ENCODE measurements at places on chromosomes 12 and 14. TPM values are rescaled to one million over a fixed set of nuclear protein-coding genes. Genes with fewer than 3 reads are reported as not detected.

GRCh38 chr14:51780741-51781140 is 79.7 kb upstream of the GNG2 start:
- peak; percentile 25 for DNase-seq
- H3K36me3 ChIP-seq = no peaks in the 10 kb centered on the region
- peaks cover 3% of the 10 kb centered on the region for H3K4me1 ChIP-seq
- H3K27ac ChIP-seq = no peak overlapping the region
- no peaks in the 10 kb centered on the region for H3K27me3 ChIP-seq

- H3K4me3 ChIP-seq = no peak overlapping the region
- H3K27ac ChIP-seq = no peak overlapping the region
- peak; percentile 24 for DNase-seq
- no peaks in the 10 kb centered on the region for H3K4me1 ChIP-seq
- H3K27me3 ChIP-seq = no peaks in the 10 kb centered on the region
Observed at GRCh38 chr14:100103250-100104005, 38.2 kb downstream of the EVL start.

DNA sequence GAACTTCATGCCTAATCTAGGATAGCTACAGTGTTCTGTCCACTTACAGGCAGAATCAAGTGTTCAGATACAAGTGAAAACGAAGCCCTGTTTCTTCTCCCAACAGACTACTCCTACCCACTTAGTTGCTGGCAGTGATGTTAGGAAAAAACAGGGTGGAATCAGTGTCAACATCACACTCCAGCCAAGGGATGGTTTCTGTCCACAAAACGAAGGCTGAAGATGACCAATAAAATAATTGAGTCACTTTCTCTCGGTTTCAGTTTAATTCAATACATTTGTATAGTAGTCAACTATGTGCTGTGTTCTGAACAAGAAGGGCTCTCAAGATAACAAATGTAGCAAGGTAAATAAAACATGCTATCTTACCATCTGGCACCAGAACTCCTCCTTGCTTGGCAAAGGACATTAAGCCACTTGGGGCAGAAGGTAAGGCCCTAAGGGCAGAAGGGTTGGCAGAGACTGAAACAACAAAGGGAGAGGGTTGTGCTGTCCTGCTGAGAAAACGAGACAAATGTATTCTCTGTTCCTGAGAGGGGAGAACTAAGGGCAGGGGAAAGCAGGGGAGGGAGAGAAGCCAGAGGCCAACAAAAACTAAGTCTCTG is 393.6 kb downstream of the DPF3 start:
- H3K4me1 ChIP-seq = no peaks in the 10 kb centered on the region
- no peak for DNase-seq
- H3K4me3 ChIP-seq = no peak overlapping the region
- no peaks in the 10 kb centered on the region for H3K36me3 ChIP-seq
- 0 out of 2 replicates have a peak, but pooled peaks cover 3% of the 10 kb centered on the region for H3K27me3 ChIP-seq

DNA sequence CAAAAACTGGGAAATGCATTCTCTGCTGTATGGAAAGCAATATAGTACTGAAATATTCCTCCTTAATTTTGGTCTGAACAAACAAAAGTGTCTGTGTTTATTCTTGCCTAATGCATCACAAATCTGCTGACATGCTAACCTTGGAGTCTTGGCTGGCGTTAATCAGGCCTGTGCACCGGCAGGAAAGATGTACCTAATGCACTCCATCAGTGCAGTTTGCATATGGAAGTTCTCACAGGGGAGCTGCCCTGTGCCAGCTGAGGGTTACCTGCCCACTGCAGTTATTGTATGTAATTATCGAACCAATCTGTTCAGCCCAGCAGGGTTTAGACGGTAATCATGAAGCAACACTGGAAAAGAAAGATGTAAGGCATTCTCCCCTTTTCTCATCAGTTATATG is 76.9 kb downstream of the VRK1 start:
- H3K4me3 ChIP-seq = no peak overlapping the region
- peaks cover 2% of the 10 kb centered on the region for H3K36me3 ChIP-seq
- no peak overlapping the region for H3K27ac ChIP-seq
- no peak for DNase-seq

Gene PPP4R4
- total RNA-seq = 1.00 TPM

DNA sequence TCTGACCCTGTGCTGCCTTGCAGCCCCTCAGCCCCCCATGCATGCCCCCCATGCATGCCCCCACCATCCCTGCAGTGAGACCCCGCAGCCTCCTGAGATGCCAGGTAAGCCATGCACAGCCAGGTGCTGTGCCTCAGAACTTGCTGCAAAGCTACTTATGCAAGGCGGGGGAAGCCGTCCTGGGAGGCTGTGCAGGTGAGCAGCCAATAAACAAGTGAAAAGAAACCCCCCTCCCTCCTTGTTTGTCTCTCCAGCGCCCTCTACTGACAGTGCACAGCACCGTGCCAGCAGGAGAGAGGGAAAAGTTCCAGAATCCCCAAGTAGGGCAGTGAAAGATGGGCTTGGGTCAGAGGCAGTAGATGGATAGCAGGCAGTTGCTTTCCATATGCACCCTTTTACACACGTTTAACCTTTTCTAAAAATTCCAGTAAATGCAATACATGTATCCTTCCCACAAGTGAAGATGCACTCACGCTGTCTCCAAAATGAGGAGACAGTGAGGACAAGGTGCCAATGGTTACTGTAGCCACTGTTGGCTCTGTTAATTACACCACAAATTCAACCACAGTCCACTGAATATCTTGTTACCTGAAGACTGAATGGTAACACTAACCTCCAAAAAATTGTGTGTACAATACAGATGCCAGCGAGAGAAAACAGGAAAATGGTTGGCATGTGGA is 18.0 kb downstream of the TNFAIP2 start:
- H3K4me1 ChIP-seq = peaks cover 39% of the 10 kb centered on the region
- no peak for DNase-seq
- H3K27ac ChIP-seq = no peak overlapping the region
- H3K4me3 ChIP-seq = no peak overlapping the region

Gene KRT6B
- total RNA-seq = not detected

DNA sequence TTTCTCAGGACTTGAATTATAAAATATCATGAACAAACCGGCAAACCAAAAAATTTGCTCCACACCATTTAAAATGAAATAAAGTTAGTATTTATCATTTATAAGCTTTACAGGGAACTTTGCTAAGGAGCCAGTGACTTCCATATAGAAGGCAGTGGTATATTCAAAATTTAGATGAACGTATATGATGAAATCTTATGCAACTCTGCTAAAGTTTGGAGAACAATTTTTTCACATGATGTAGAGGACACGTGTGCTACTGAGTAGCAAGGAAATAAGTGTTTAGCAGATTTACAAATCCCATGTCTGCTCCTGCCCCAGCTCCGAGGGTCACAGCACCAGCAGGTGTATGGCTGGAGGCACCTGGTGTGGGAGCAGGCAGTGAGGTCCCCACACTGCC is 70.8 kb upstream of the IFNG-AS1 start:
- H3K4me3 ChIP-seq = no peak overlapping the region
- no peak overlapping the region for H3K27ac ChIP-seq
- no peak for DNase-seq
- peaks cover 34% of the 10 kb centered on the region for H3K4me1 ChIP-seq
- no peaks in the 10 kb centered on the region for H3K27me3 ChIP-seq
- H3K36me3 ChIP-seq = no peaks in the 10 kb centered on the region

Gene RDH5
- 0.22 TPM for total RNA-seq

- H3K27ac ChIP-seq = no peak overlapping the region
- no peak for DNase-seq
- H3K4me1 ChIP-seq = peaks cover 4% of the 10 kb centered on the region
Observed at GRCh38 chr14:52824462-52824861, 33.1 kb upstream of the GNPNAT1 start.

DNA sequence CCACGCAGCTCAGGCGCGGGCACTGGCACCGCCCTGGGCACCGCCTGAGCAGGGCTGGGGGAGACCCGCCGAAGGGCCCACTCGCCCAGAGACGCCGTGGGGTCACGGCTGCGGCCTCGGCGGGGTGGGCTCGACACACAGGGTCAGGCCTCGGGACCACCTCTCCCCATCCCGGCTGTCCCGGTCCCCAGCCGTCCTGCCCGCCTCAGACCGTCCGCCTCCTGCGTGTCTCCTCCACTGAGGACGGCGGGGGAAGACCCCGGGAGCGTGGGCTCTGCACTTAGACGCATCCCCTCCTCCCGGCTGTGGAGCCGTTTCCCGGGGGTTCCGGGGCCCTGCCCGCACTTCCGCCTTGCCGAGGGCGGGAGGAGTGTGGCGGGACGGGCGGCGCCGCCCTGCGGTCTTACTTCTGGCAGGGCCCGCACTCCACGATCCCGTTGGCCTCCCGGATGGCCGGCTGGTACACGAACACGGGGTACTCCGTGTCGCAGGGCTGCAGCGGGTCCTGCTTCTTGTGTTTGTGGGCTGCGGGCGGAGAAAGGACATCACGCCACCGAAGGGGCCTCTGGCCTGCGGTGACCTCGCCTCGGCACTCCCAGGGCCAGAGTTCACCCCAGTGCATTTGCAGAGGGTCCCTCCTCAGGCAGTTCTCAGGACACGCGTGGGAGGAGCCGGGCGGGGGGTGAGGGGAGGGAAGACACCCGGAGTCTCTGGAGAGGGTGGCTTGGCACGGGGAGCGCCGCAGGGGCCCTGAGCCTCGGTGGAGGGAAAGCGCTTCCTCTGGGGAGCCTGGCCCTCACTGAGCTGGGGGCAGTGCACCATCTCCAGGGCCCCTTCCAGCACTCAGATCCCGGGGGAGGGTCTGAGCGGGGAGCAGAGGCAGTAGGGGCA is 23.1 kb upstream of the LRTM2 start:
- peaks cover 16% of the 10 kb centered on the region for H3K4me1 ChIP-seq
- H3K4me3 ChIP-seq = no peak overlapping the region
- H3K27ac ChIP-seq = no peak overlapping the region
- no peaks in the 10 kb centered on the region for H3K27me3 ChIP-seq
- no peak for DNase-seq

DNA sequence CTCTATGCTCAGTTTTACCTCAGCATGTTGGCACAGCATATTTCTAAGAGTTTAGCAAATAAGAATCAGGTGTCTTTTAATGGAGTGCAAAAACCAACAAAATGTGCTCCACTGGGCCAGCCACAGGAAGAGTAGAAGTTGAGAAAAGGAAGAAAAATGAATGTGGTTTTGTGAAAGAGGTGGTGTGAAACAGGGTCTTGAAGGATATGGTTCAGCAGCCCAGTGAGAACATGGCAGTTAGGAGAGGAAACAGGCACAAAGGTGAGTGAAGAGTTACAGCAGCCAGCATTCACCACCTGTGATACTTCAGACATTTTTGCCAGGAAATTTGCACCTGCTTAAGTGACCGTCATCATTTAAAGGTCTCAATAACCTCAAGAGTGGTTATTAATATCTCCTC is 2.4 kb downstream of the STAB2 start:
- H3K27ac ChIP-seq = no peak overlapping the region
- no peak for DNase-seq
- no peaks in the 10 kb centered on the region for H3K4me1 ChIP-seq

Gene RD3L
- not detected for total RNA-seq

DNA sequence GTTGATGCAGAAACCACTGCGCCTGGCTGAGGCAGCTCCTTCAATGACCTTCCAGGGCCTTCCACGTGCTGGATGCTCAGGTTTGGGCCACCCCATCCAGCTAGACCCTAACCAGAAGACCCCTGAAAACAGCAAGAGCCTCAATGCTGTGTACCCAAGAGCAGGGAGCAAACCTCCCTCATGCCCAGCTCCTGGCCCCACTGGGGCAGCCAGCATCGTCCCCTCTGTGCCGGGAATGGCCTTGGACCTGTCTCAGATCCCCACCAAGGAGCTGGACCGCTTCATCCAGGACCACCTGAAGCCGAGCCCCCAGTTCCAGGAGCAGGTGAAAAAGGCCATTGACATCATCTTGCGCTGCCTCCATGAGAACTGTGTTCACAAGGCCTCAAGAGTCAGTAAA is 10.5 kb downstream of the OAS3 start:
- no peak overlapping the region for H3K27ac ChIP-seq
- H3K4me3 ChIP-seq = no peak overlapping the region
- no peaks in the 10 kb centered on the region for H3K27me3 ChIP-seq
- peaks cover 7% of the 10 kb centered on the region for H3K36me3 ChIP-seq

Gene SLCO1B3
- not detected for total RNA-seq

DNA sequence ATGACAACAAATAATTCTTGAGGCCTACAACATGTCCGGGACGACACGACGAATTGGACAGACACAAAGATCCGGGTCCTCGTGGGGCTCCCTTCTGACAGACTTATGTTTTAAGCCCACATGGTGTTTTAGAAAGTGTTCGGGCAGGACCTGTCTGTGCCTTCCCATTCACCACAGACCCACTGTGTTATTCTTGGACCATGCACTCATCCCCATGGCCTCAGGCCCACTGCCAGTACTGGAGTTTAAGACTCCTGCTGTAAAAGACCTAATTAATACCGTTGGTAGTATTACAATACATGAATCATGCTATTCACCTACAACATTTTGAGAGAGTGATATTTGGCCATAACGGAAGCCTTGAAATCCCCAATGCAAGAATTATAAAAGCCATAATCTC is 20.0 kb downstream of the SLC15A4 start:
- DNase-seq = no peak
- H3K4me3 ChIP-seq = no peak overlapping the region
- H3K27me3 ChIP-seq = no peaks in the 10 kb centered on the region
- H3K36me3 ChIP-seq = peaks cover 89% of the 10 kb centered on the region

- H3K27ac ChIP-seq = no peak overlapping the region
- DNase-seq = no peak
- H3K4me1 ChIP-seq = peaks cover 18% of the 10 kb centered on the region
- H3K27me3 ChIP-seq = no peaks in the 10 kb centered on the region
Observed at GRCh38 chr12:76240281-76240680, 107.9 kb downstream of the BBS10 start.

GRCh38 chr12:102879144-102879763 is 37.8 kb downstream of the PAH start:
- H3K27me3 ChIP-seq = no peaks in the 10 kb centered on the region
- H3K36me3 ChIP-seq = no peaks in the 10 kb centered on the region
- peak; percentile 45 for DNase-seq
- 0 out of 2 replicates have a peak, but pooled peaks cover 3% of the 10 kb centered on the region for H3K4me1 ChIP-seq
- no peak overlapping the region for H3K4me3 ChIP-seq

Gene DIP2B
- total RNA-seq = 32.1 TPM

Gene RHOF
- total RNA-seq = 1.6 TPM

Gene COX6A1
- total RNA-seq = 529 TPM

DNA sequence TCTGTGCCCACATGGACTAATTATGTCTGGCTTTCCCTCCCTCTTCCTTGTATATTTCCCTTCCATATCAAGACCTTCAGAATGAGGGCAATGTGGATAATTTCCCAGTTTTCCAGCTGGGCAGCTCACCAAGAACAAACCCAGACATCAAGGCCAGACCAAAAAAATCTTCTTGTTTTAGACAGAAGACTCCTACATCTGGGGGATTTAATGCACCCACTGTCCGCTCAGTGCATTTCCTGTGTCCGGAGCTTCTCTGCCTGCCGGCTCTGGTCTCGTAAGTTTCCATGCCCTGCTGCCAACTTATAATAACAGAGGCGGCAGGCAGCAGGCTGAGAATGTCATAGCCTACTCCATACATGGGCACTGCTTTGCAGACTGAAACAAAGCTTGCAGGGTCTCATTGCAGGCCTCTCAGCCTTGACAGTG is 207.2 kb upstream of the BCL2L14 start:
- H3K4me1 ChIP-seq = no peaks in the 10 kb centered on the region
- no peak for DNase-seq
- H3K27me3 ChIP-seq = no peaks in the 10 kb centered on the region
- H3K36me3 ChIP-seq = peaks cover 24% of the 10 kb centered on the region
- H3K4me3 ChIP-seq = no peak overlapping the region
